ENCODE measurements at places on chromosomes 4 and X. TPM values are rescaled to one million over a fixed set of nuclear protein-coding genes. Genes with fewer than 3 reads are reported as not detected.

AREG gene
- total RNA-seq, result 9.3 TPM

OTUD6A gene
- not detected for total RNA-seq

ARHGAP24 gene
- not detected for total RNA-seq

MAGEB1 gene
- not detected for total RNA-seq

RRH gene
- 0.27 TPM for total RNA-seq

NXF2 gene
- not detected for total RNA-seq

TMEM150C gene
- not detected for total RNA-seq

TLR6 gene
- 2.2 TPM for total RNA-seq

TNMD gene
- not detected for total RNA-seq

MMRN1 gene
- total RNA-seq, result 2.0 TPM
